SK-N-MC (cell line): ENCODE measurements at places on chromosomes 1 and 21.

DNA sequence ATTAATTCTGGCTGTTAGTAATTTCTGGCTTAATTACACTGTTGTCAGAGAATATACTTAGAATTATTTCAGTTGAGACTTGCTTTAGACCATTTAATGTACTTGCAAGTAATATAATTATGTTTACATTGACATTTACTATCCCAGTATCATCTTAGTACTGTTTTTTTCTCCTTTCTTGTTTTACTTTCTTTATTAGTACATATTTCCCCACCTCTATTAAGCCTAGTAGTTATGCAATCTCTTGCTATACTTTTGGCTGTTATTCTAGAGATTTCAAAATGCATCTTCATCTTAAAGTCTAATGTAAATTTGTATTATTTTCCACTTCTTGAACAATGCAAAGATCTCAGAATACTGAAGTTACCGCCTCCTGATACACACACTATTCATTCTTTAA is 24.4 kb downstream of the BRWD1 start:
- DNase-seq = no peak

DNA sequence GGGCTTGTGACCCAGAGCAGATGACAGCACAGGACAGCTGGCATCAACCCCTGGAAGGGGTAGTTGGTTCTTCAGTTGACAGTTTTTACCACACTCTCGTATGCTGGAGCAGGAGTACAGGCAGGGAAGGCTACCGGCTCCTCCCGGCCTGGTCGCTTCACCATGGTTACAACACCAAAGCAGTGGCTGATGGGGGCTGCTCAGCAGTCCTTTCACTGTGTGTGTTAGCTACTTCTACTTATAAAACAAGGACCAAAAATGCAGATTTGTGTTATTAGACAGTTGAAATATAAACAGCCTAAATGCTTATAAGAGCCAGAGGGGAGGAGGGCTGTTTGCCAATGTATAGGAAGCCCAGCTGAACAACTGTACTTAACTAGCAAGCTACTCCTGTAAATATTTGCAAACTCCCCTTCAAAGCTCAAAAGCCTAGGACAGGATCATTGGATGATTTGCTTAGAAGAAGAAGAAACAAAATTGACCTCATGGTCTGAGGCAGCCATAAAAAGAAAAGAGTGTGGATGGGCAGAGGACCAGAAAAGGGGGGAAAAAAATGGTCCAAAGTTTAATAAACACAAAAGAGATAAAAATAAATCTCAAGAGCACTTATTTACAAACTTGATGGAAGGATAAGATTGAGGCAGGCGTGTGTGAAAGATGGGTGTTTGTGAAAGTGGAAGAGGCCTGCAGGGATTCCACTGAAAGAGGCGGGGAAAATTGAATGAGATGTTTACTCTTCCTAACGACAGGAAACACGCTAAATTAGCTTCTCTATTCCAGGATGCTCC is 57.1 kb downstream of the TGFB2 start:
- DNase-seq = peak; percentile 61

DNA sequence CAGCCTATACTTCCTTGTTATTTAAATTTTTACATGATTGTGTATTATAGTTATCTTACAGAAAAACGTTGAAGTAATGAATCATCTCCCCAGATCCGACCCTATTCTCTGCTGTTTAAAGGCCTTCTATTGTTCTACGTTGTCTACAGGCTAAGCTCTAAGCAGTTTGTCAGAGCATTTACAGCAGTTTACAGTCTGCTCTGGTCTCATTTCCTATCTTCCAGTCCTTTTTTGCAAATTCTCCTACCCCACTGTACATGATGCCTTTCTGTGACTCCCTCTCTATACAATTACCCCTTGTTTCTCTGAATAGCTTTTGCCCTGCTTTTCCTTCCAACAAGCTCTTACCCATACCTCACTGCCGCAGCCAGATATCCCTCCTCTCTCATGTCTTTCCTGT is 319.2 kb upstream of the FMN2 start:
- DNase-seq = no peak

GRCh38 chr1:63038586-63038985 is 254.7 kb downstream of the ATG4C start:
- no peak for DNase-seq

DNA sequence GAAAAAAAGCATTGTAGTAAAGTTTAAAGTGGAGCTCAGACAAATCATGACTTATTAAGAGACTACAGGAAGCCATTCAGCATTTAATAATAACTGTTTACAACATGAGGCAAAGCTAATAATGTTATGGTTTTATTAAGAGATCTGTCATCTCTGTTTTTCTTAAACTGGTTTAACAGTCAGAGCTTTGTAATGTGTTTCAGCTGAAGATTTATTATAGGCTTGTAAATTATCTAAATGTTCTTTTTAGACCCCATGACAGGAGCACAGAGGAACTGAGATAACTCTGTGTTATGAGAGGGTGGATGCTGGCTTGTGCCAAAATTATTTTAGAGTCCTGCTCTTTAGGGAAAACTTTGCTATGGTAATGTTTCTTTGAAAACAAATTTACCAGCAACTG is 38.0 kb upstream of the RWDD3 start:
- DNase-seq = no peak

DNA sequence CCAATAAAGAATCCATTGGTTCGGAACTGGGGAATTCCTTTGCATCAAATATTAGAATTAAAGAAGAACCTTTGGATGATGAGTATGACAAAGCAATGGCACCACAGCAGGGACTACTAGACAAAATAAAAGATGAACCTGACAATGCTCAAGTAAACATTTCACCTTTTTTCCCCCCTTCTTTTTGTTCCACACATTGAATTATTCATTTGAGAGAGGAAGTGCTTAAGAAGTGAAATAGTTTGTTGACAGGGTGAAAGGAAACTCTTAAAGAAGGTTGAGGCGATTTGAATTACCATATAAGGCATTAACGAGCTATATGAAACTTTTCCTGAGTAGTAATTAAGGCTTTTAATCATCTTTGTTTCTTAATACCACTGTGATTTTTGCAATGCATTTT is 93.1 kb downstream of the ZMYM4 start:
- DNase-seq = no peak

GRCh38 chr1:162716123-162716522 is 74.4 kb upstream of the HSD17B7 start:
- DNase-seq = no peak
